ENCODE measurements at places on chromosomes 11 and 22. TPM values are rescaled to one million over a fixed set of nuclear protein-coding genes. Genes with fewer than 3 reads are reported as not detected.

The C22orf42 gene
- total RNA-seq = not detected

The MIOX gene
- 0.54 TPM for total RNA-seq

The DAGLA gene
- 0.38 TPM for total RNA-seq

The NRGN gene
- 1.2 TPM for total RNA-seq

The SLC25A45 gene
- total RNA-seq = 22.6 TPM

The CEND1 gene
- 0.28 TPM for total RNA-seq

The SYCE3 gene
- not detected for total RNA-seq

The NCR3LG1 gene
- total RNA-seq = 3.2 TPM

DNA sequence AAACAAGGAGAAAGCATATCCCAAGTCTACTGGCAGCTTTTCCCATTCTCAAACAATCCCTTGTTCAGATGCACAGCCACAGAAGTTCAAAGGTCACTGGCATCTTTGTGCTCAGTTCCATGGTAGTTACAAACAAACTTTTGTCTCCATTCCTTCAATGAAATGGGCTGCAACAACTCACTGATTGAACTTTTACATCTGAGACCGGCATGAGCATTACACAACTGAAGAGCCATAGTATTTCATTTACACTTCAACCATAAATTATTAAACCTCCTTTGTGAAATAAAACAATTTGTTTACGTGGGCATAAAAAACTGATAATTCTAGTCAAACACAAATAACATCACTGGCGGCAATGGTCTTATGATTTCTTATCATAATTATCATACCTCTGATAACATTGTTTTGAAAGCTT is 67.8 kb upstream of the ARHGAP32 start:
- H3K27me3 ChIP-seq = no peaks in the 10 kb centered on the region
- no peak overlapping the region for H3K4me3 ChIP-seq
- H3K27ac ChIP-seq = no peak overlapping the region
- no peaks in the 10 kb centered on the region for H3K36me3 ChIP-seq
- no peak for DNase-seq

- no peaks in the 10 kb centered on the region for H3K27me3 ChIP-seq
- H3K4me1 ChIP-seq = peaks cover 47% of the 10 kb centered on the region
- H3K36me3 ChIP-seq = peaks cover 6% of the 10 kb centered on the region
- no peak overlapping the region for H3K4me3 ChIP-seq
- DNase-seq = no peak
Observed at GRCh38 chr22:20546541-20546950, 39.1 kb downstream of the MED15 start.

DNA sequence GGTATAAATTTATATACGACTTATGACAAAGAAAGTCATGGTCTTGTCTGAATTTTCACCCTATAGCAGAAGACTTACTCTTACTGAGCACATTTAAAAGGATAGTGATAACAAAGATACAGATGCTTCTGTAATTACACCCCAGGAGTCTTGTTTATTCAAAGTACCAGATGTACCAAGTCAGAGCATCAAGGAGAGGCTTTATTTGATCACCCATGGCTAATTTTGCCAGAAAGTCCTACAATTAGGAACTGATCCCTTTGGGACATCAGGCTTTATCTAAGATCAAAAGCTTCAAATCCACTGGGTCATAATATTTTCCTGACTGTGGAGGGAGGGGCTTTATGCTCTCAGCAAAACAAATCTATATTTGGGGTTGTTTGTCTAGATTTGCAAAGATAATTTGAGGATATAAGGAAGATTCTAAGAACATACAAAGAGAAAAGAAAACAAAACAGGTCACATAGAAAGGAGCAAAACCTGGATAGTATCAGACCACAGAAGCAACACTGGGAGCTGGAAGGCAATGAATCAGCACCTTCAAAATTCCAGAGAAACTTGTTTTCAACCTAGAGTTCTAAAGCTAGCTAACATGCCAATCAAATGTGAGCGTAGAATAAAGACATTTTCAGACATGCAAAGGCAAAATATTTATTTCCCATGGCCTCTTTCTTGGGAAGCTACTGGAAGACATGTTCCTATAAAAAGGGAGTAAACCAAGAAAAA is 124.8 kb upstream of the CSNK2A3 start:
- DNase-seq = no peak
- H3K36me3 ChIP-seq = no peaks in the 10 kb centered on the region
- no peaks in the 10 kb centered on the region for H3K4me1 ChIP-seq
- H3K27me3 ChIP-seq = no peaks in the 10 kb centered on the region
- H3K4me3 ChIP-seq = no peak overlapping the region

GRCh38 chr11:131327421-131327820 is 43.0 kb upstream of the NTM start:
- DNase-seq = no peak
- H3K4me3 ChIP-seq = no peak overlapping the region
- no peaks in the 10 kb centered on the region for H3K27me3 ChIP-seq
- no peaks in the 10 kb centered on the region for H3K4me1 ChIP-seq

- H3K4me3 ChIP-seq = no peak overlapping the region
- no peaks in the 10 kb centered on the region for H3K4me1 ChIP-seq
- no peaks in the 10 kb centered on the region for H3K36me3 ChIP-seq
- no peaks in the 10 kb centered on the region for H3K27me3 ChIP-seq
- H3K27ac ChIP-seq = no peak overlapping the region
Observed at GRCh38 chr11:59918987-59919589, 19.1 kb upstream of the OOSP1 start.

GRCh38 chr11:129023968-129024676 is 81.5 kb upstream of the TP53AIP1 start:
- no peaks in the 10 kb centered on the region for H3K27me3 ChIP-seq
- H3K36me3 ChIP-seq = no peaks in the 10 kb centered on the region
- H3K4me3 ChIP-seq = no peak overlapping the region
- no peak for DNase-seq
- peaks cover 3% of the 10 kb centered on the region for H3K4me1 ChIP-seq

GRCh38 chr11:12789596-12790215 is 115.5 kb downstream of the TEAD1 start:
- no peaks in the 10 kb centered on the region for H3K4me1 ChIP-seq
- DNase-seq = no peak
- H3K27ac ChIP-seq = no peak overlapping the region
- H3K27me3 ChIP-seq = peaks cover 22% of the 10 kb centered on the region
- H3K4me3 ChIP-seq = no peak overlapping the region

DNA sequence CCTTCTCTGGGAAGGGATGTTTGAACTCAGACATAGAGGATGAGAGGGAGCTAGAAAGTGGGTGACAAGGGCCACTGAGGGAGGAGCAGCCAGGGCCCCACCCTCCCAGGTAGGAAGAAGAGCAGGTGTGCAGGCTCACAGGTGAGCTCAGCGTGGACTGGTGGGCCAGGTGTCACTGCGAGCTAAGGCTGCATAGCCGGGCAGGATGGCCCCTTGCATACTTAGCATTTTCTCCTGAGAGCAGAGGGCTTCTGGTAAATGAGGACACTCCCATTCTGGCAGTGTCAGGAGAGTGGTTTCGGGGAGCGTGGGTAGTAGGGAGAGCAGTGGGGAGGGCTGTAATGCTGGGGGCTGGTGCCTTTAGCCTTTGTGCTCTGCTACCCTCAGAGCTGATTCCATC is 843.4 kb downstream of the TBC1D22A start:
- H3K27me3 ChIP-seq = no peaks in the 10 kb centered on the region
- no peak overlapping the region for H3K27ac ChIP-seq
- H3K4me3 ChIP-seq = no peak overlapping the region
- no peaks in the 10 kb centered on the region for H3K4me1 ChIP-seq
- H3K36me3 ChIP-seq = no peaks in the 10 kb centered on the region
- no peak for DNase-seq

DNA sequence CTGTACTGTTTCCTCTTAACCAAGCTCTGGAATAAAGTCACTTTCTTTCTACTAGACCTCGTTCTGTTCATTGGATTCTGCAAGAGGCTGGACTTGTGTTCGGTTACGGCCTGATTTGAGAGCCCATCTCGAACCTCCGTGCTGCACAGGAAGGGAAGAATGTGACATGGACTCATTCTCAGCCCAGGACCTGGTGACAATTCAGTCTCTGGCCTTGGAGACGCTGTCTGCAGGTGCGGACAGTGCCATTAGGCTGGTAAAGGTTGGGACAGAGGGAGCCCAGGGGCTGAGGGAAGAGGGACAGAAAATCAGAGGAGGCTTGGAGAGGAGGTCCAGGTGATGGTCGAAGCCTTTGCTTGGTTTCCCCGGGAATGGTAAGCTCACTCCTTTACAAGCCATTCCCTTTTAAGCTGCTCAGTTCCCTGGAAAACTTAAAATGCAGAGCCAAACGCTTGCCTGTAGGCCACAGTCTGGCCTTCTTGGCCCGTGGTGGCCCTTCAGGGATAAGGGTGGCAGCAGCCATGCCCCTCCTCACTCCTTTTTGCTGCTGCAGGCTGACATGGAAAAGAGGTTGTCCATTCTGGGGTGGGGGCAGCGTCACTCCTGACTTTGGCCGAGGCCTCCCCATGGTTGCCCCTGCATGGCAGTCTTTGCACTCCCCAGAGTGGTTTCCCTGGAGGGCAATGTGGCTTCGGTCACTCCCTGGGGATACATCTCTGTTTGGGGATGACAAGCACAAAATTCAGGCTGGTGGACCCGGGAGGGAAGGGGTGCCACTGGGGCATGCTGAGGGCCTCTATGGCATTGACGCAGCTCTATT is 52.3 kb downstream of the SHISAL1 start:
- DNase-seq = no peak
- peaks cover 8% of the 10 kb centered on the region for H3K27me3 ChIP-seq
- no peak overlapping the region for H3K4me3 ChIP-seq
- no peak overlapping the region for H3K27ac ChIP-seq

DNA sequence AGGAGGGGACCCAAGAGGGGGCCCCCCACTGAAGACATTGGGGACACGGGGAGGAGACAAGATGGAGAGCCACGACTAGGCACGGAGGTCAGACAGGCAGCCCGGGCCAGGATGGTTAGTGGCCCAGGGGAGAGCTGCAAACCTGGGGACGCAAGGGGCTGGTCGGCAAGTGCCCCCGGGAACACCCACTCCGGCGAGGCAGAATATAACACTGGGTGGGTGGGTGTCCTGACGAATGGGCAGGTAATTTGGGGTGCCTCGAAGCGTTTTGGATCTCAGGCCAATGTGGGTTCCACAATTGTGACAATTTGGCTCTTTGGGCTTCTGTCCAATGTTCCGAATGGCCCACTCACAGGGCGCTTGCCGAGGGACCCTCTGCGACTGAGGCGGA is 9.9 kb downstream of the IGF2 start:
- DNase-seq = no peak
- H3K36me3 ChIP-seq = no peaks in the 10 kb centered on the region
- H3K27ac ChIP-seq = no peak overlapping the region
- no peaks in the 10 kb centered on the region for H3K4me1 ChIP-seq

DNA sequence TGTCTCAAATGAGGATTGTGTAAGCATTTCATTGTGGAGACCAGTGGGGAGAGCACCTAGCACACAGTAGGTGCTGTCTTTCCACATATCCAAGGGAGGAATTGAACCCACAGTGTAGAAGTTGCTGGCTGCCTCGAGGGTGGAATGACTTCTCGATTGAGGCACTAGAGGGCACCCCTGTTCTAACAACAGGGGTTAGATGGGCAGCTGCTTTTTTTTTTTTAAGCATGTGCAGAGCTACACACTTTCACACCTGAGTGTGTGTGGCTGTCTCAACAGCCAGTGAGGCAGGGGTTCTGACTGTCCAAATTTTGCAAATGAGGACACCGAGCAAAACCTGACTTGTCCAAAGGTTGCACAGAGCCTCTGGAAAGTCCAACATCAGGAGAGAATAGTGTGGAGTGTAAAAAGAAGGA is 118.2 kb upstream of the CRYBB3 start:
- H3K36me3 ChIP-seq = peaks cover 3% of the 10 kb centered on the region
- no peaks in the 10 kb centered on the region for H3K27me3 ChIP-seq
- H3K4me1 ChIP-seq = peaks cover 70% of the 10 kb centered on the region
- H3K27ac ChIP-seq = no peak overlapping the region
- peak; percentile 42 for DNase-seq

DNA sequence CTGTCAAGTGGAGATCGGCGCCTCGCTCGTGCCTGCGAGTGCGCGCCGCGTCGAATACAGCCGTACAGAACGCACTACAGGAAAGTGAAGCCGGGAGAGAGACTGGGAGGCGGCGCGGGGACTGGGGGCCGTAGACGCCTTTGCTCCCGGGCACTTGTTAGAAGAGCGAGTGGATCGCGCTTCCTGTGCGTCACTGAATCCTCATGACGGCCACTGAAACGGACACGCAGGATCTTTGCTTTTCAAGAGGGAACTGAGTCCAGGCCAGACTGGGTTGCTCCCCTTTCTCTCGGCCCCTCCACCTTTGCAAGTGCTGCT is 314 bp downstream of the RIC8A start:
- DNase-seq = no peak
- H3K36me3 ChIP-seq = peaks cover 14% of the 10 kb centered on the region
- H3K27me3 ChIP-seq = no peaks in the 10 kb centered on the region
- H3K27ac ChIP-seq = peak overlapping the region; percentile 99
- peak overlapping the region; percentile 97 for H3K4me3 ChIP-seq

- H3K4me1 ChIP-seq = no peaks in the 10 kb centered on the region
- no peaks in the 10 kb centered on the region for H3K36me3 ChIP-seq
- no peak overlapping the region for H3K27ac ChIP-seq
- no peak overlapping the region for H3K4me3 ChIP-seq
Observed at GRCh38 chr11:76269661-76270261, 63.5 kb upstream of the WNT11 start.

GRCh38 chr11:83568516-83568915 is 282.3 kb upstream of the CCDC90B start:
- H3K27ac ChIP-seq = no peak overlapping the region
- H3K4me3 ChIP-seq = no peak overlapping the region
- no peaks in the 10 kb centered on the region for H3K36me3 ChIP-seq
- H3K4me1 ChIP-seq = no peaks in the 10 kb centered on the region
- no peak for DNase-seq

DNA sequence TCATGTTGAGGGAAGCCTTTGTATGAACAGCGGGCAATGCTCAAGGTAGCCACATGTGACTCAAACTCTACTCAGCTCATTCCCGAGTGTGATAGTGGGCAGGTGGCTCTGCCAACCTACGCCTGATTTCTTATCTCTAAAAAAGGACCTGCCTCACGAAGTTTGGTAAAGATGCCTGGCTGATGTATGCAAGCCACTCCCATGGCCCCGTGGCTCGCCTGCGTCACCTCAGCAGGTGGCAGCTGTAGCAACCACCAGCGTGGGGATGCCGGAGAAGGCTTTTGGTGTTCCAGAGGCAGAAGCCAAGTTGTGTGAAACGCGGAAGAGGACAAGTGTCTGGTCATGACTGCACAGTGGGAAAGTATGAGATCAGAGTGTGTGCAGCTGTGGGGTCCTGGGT is 5.4 kb downstream of the FADS2 start:
- no peaks in the 10 kb centered on the region for H3K27me3 ChIP-seq
- no peak overlapping the region for H3K4me3 ChIP-seq
- no peak for DNase-seq
- peaks cover 29% of the 10 kb centered on the region for H3K4me1 ChIP-seq

DNA sequence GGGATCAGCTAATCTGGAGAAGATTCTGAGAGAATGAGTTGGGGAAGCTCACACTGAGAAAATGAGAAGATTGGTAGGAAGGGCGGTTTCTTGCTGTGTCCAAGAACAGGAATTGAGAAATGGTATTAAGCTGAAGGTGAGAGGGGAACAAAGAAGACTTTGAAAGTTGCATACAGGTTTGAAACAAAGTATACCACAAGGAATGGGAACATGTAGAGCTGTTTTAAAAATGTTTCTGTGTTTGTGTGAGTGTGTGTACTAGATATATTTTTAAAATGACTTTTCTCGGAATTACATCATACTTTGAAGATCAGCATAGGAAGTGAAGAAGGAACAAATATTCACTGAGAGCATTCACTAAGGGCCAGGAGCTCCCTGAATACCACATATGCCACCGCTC is 24.4 kb upstream of the IZUMO1R start:
- H3K27me3 ChIP-seq = no peaks in the 10 kb centered on the region
- H3K36me3 ChIP-seq = no peaks in the 10 kb centered on the region
- no peak overlapping the region for H3K27ac ChIP-seq
- no peak overlapping the region for H3K4me3 ChIP-seq
- H3K4me1 ChIP-seq = no peaks in the 10 kb centered on the region
- DNase-seq = no peak

GRCh38 chr11:111944651-111945051 is 7.5 kb downstream of the DIXDC1 start:
- no peaks in the 10 kb centered on the region for H3K27me3 ChIP-seq
- H3K27ac ChIP-seq = no peak overlapping the region
- H3K4me1 ChIP-seq = peaks cover 7% of the 10 kb centered on the region
- no peak for DNase-seq

Measured in T-cell (primary cell).